ENCODE measurements at places on chromosomes 6 and 20.

DNA sequence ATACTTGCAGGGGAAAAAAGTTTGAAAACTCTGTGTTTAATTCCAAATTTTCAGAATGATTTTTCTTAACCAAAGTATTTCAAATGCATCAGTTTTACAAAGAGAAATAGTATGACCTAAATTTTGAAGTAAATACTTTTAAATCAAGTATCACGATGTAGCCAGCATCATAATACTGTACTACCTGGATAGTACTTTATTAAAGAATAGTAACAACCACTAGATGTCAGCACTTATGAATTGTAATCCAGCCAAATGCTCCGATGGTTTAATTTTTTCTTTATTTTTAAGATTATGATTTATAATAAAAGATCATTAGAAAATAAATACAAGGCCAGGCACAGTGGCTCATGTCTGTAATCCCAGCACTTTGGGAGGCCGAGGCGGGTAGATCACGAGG, 37.2 kb upstream of the HACE1 start:
- DNase-seq: no peak

DNA sequence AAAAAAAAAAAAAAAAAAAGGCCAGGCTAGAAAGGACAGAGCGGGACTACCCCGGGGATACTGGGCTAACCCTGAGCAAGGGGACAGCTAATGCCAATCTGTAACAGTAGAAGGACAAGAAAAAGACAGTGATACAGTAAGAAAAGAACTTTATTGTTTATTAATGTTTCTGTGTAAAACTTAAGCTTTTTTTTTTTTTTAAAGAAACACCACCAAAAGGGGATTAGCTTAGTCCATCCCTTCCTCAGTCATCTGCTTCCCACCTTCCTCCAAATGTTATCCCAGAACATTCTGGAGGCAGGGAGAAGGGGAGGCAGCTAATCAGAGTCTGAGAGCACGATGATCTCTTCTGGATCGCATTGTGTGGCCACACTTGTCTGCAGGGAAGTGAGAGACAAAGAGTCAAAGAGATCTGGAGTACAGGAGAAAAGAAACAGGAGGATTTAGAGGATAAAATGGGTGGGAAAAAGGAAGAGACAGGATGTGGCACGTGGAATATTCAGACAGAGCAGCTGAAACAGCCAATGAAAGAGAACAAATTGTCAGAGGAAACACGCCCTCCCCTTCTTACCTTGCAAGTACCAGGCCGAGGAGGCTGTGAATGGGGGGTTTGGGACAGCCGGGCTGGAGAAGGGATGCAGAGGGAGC, 1.0 kb upstream of the ZBTB22 start:
- DNase-seq: no peak

GRCh38 chr6:170188571-170189001, 102.3 kb downstream of the DLL1 start:
- DNase-seq: no peak

DNA sequence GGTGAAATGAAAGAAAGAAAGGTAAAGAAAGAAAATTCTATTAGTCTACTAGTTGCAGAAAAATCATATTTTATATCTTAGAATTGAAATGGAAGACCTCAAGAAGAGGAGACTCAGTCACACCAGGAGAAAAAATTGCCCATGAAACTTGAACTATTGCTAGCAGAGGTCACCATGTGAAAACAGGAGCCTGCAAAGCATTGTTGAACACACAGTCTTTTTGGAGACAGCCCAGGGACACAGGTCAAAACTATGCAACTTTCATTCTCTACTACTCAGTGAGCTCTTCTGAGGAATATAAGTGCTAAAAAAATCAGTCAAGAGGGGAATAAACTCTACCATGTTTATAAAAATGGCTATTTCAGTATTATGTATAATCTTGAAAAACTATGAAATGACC, 89.8 kb upstream of the TENT5A start:
- no peak for DNase-seq

- DNase-seq: no peak
These were observed 188.8 kb downstream of the CD83 start for GRCh38 chr6:14306151-14306906.

DNA sequence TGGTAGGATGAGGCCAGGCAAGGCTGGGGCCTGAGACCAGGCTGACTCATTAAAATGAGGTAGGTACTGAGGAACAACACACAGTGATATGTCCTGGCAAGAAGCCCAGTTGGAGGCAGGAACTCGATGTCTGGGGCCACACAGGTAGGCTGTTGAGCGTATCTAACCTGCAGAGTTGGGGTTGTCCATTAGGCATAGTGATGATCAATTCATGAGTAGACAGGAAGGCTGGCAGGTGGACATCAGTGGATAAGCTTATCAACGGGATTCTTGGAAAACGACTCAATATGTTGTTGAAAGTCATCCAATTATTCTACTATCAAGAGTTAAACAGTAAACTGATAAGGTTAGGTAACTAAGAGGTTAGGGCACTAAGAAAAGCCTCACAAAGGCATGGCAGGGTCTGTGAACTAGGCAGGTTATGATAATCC, 193.2 kb upstream of the COL21A1 start:
- no peak for DNase-seq

- no peak for DNase-seq
These were observed 5.7 kb upstream of the KCNK15 start for GRCh38 chr20:44739942-44740341.

DNA sequence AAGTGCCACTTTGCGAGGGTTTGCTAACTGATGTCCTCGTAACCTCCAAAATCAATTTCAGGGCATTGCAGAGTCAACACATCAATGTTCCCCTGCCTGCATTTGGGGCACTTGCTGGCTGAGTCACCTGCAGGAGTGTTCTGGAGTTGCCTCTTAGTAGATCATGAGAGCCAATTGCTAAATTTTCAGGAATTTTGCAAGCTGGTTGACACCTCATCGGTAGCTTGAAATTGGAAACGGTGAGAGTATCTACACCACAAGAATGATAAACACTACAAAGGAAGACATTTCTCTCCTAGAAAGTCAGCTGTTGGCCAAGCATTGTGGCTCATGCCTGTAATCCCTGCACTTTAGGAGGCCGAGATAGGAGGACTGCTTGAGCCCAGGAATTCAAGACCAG, 10.8 kb upstream of the BFSP1 start:
- no peak for DNase-seq

- DNase-seq: no peak
These were observed 106.4 kb upstream of the SGK1 start for GRCh38 chr6:134424165-134424797.

DNA sequence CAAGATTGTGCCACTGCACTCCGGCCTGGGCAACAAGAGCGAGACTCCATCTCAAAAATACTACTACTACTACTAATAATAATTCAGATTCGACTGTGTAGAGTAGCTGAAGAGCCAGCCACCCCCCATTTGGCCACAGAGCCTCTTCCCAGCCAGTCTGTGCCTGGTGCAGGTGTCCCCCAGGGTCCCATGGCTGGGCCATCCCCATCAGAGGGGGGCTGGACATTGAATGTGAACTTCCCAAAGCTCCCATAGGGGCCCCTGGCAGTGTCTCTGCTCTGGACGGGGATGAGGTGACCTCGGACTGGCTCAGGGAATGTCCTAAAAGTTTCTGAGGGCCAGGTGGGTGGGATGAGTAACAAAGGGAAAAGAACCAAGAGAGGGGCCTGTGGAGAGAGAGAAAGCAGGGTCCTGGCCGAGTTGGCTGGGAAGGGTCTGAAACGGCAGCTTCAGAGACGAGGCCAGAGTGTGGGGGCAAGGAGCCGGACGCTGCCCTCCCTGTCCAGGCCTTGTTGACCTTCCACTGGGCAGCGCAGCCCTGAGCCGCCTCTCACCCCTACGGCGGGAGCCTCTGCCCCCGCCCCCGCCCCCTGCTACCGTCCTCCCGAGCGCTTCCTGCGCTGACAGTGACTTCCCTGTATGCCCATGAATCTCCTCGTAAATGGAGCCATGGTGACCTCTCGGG, 24.9 kb upstream of the PCMTD2 start:
- DNase-seq: no peak

GRCh38 chr6:2984738-2985406, 13.5 kb upstream of the SERPINB6 start:
- DNase-seq: no peak

All from stimulated activated naive CD4-positive, alpha-beta T cell (primary cell).